ENCODE measurements at places on chromosomes 16 and 17. TPM values are rescaled to one million over a fixed set of nuclear protein-coding genes. Genes with fewer than 3 reads are reported as not detected.

DNA sequence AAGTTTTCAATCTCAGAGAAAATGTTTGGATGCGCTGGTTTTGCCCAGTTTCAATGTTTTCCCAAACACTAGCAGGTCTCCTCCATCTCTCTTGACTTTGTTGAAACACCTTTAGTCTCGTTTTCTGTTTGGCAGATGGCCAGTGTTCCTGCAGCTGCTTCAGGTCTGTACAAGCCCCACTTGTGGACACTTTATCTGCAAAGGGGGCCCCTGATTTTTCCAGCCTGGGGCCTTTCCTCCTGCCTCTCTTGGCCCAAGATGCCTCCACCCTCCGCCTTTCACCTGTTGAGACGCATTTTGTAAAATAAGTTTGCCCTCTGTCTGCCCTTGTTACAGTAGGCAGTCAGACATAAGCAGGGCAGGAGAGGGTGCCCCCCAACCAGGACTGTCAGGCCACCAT, 21.8 kb upstream of the PRM1 start:
- DNase-seq, result no peak

CPNE7 gene
- 11.8 TPM for total RNA-seq

DNA sequence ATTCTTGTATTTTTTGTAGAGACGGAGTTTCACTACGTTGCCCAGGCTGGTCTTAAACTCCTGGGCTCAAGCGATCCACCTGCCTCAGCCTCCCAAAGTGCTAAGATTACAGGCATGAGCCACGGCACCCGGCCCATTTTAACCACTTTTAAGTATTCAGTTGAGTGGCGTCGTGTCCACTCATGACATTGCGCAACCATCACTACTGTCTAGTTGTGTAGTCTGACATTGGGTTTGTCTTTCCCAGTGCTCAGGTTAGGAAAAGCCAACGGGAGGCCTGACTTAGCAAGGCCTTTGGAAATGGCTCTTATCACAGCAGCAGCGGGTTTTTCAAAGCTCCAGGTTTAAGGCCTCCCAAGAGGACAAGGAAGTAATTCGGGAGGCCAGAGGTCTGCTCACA, 58.7 kb downstream of the LITAF start:
- no peak for DNase-seq

GRCh38 chr16:11291091-11291703, 10.1 kb upstream of the PRM1 start:
- DNase-seq, result peak; percentile 61
